ENCODE measurements at places on chromosomes 1 and 21.
A peak's percentile ranks its signal among the peaks of the same experiment; 100 is the strongest.

- no peak for DNase-seq
These were observed 33.8 kb upstream of the NFASC start for GRCh38 chr1:204836856-204837255.

DNA sequence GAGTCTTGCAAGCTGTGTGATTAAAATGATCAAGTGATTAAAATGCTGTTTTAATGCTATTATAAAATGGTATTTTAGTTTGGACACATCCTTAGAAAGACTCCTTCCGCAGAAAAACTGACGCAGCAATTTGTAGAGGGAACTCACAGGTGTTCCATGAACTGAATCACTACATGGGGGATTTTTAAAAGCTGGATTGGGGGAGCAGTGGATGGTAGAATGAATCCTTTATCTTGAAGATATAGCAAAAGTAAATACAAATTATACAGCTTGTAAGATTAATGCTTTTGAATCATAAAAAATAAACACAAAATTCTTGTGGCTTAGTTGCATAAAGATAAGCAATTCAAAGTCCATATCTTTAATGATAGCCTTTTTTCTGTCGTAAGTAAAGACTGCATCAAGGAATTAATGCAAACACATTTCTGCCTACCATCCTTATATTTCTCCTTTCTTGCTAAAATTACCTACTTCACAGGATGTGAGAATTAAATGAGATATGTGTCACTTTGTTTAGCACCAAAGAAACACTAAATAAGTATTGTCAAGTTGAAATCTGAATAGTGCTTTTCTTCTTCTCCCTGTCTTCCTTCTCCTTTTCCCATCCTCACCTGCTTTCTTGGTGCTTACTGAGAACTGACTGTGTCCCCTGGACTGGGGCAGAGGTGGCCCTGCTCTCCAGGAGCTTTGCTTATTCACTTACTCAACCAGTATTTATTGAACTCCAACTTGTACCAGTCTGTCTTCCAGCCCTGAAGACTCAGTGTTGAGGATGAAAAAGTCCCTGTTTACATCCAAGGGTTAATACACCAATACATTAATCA lies 61.5 kb upstream of the F3 start:
- DNase-seq = no peak

- peak; percentile 29 for DNase-seq
These were observed 54.9 kb upstream of the DIPK1A start for GRCh38 chr1:93016171-93016570.

DNA sequence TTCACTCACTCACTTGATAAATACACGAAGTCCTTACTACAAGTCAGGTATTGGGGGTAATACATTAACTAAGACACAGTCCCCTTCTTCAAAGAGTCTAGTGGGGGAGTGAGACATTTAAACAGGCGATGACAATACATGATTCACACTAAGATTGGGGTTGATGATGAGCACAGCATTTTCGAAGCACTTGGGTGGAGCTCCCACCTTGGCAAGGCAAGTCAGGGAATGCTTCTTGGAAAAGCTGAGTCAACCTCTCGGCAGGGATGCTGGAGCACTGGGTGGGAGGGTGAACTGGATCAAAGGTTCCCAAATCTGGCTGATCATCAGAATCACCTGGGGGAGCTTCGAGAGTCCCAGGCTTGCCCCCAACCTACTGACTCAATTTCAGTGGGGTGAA lies 57.9 kb upstream of the ENAH start:
- peak; percentile 47 for DNase-seq

- DNase-seq = no peak
These were observed 1106.5 kb upstream of the TMPRSS15 start for GRCh38 chr21:19510057-19510456.

DNA sequence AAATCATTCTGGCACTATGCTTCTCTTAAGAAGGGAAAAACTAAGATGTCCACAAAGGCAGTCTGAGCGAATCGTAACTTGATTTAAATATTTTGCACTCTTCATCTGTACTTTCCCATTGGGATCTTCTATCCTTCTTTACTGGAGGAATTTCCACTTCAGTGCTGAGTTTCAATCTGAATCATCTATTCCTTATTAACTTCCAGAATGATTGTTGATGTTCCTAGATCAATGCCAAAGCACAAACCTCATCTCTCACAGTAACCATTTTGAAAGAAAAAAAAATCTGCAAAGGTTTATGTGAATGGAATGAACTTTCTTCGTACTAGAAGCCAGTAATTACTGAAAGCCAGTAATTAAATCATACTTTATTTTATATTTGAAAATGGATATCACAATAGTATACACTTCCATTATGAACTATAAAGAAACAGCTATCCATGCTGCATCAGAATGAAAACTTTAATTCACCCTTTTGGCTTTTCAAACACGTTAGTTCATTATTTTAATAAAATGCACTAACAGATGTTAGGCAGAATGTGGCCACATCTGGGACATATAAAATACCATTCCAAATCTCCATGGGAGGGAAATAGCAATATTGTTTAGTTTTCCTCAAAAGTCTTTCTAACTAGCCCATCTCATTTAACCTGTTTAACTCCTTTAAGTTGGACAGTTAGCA lies 5.5 kb upstream of the RNF2 start:
- no peak for DNase-seq

GRCh38 chr1:210405316-210405715 lies 76.6 kb downstream of the HHAT start:
- no peak for DNase-seq

DNA sequence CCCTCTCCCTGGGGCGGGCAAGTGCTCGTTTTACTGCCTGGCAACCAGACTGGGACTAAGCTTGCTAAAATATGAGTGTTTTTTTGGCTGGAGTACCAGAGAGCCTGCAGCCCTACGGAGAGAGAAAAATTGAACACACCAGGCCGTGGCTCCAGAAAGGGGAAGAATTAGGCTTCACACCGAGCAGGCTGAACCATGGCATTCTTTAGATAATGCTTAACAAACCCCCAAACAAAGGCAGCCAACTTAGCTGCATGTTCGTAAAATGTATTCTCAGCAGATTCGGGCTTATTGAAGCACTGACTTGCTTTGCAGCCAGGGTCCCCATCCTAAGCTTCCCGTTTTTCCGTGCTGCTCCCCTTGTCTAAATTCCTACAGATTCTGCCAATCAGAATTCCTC lies 76.6 kb downstream of the LMX1A start:
- no peak for DNase-seq

DNA sequence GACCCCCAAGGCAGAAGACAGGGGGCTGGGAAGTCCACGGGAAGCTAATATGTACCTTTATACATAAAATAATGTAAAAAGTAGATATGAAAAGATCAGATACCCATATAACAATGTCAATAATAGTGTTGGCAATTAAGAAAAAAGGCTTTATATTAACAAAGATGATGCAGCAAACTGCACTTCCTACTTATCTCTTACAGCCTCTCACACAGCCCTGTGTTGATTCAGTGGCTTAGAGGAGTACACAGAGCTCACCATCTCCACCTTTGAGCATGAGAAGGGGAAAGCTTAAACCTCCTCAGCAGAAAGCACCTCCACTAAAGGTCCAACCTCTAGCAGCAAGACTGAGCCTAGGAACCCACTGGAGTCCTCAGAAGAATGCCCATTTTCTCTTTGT lies 7.2 kb upstream of the VSIG8 start:
- no peak for DNase-seq

GRCh38 chr1:220962031-220962751 lies 82.9 kb downstream of the HLX start:
- DNase-seq = peak; percentile 97

GRCh38 chr1:59947047-59947938 lies 20.7 kb upstream of the CYP2J2 start:
- DNase-seq = peak; percentile 56

GRCh38 chr21:45463871-45464270 lies 58.9 kb downstream of the COL18A1 start:
- no peak for DNase-seq

DNA sequence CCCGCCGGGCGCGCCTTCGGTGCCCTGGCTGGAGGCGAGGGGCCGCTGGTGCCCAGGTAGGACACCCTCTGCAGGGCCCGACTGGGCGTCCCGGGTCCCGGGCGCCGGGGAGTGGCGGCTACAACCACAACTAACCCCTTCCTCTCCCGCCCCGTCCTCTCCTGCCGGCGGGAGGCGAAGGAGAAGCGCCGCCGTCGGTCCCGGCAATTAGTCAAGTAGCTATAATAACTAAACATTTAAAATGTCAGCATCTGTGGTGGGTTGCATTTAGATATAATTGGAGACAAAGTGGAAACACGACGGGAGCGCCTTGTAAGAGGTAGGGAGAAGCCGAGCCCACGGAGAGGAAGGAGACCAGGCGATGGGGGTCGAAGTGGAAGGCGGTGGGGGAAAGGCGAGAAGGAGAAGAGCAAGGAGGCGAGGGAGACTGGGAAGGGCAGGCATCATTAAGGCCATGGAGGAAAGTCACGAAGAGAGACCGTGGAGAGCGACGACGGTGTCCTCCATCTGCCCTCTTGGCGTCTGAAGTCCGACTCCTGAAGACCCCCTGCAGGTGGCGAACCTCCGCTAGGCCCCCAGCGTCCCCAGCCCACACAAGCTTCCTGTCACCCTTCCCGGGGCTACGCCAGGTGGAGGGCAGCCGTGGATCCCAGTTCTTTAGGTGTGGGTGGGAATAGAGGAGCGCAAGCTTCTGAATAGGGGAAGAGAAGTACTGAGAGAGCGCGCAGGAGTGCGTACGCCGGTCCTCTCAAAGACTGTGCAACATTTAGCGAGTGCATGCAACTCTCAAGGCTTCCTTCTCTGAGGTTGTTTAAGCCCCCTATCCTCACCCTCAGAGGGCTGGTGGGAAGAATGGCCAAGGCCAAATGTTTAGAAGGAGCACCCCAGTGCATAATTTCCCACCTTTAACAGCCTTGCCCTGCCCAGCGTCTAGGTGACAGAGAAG lies 1.6 kb downstream of the CNIH3 start:
- no peak for DNase-seq

DNA sequence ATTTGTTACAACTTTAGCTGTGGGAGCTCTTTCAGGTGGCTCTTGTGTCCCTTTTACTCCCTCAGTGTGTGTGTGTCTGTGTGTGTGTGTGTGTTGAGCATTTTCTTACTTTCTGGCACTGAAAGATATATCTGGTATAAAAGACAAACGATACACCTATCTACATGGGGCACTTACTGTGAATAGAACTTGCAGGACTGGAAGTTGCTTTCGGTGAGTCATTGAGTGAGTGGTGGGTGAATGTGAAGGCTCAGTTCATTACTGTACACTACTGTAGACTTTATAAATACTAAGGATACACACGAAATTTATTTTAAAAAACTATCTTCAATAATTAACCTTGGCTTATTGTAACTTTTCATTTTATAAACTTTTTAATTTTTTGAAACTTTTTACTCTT lies 38.7 kb downstream of the BTBD8 start:
- no peak for DNase-seq

DNA sequence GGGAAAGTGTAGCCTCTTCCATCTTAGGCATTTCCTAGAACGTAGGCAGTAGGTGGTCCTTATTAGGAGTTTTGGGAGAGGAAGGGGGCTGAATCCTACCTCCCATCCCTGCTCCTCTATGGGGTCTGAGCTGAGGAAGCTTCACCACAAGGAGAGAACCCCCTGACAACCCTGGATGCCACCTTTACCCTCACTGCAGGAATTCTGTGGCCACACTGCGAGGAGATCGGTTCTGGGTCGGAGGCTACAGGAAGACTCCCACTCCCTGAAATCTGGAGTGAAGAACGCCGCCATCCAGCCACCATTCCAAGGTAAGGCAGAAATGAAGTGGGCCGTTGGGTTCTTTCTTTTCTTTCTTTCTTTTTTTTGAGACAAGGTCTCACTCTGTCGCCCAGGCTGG lies 1.5 kb downstream of the MX1 start:
- no peak for DNase-seq

DNA sequence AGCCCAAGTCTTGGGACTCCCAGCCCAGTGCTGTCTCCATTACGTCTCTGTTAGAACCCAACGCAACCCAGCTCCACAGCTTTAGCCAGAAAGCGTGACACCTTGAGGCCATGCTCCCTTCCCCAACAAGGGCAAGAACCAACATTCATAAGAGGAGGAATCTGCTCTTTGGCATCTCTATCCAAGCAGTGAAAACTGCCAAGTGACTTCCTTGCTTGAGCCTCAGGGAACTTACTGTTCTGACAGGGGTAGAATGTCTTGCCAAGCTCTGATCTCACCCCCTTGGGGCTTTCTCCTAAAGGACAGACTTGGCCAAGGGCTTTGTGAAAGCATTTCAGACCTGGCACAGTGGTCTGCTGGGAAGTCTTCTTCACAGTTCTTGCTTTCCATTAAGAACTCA lies 56.6 kb downstream of the SYT6 start:
- no peak for DNase-seq

- no peak for DNase-seq
These were observed 7.9 kb downstream of the SORT1 start for GRCh38 chr1:109389638-109390341.

- DNase-seq = no peak
These were observed 178.3 kb upstream of the RAB4A start for GRCh38 chr1:229092377-229093237.

DNA sequence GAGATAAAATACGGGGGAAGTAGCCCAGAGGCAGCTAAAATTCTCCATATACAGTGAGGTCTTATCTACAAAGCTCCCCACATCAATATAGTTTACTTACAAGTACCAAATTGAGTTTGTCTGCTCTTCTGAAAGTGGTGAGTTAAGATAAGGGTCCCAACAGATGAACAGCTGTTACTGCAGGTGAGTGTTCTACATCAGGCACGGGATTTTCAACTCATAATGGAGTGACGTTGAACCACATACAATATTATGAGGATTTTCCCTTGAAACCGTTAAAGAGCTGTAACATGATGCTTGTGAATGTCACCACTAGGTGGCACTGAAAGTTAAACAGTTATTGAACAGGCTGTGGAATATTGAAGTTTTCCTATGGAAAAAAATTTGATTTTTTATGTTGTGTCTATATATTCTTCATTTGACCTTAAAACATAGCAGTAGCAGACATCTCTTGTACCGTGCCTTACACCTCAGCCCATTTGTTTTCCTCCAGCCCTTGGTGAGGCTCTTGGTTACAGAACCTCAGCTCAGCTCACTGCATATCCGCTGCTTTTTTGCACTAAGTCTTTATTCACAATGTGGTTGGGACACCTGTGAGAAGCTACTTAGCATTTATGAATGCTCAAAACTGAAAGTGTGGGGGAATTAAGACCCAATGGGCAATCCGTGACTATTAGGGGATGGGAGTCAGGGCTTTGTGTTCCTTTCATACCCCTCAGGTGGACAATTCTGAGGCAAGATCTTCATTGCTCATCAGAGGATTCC lies 23.2 kb downstream of the CD1D start:
- DNase-seq = peak; percentile 51
